Activated CD4-positive, alpha-beta T cell treated with anti-CD3 and anti-CD28 coated beads for 24 hours (primary cell): ENCODE measurements at places on chromosomes 12 and 14.

- no peak for DNase-seq
These were observed 102.0 kb downstream of the PEBP1 start for GRCh38 chr12:118237908-118238307.

DNA sequence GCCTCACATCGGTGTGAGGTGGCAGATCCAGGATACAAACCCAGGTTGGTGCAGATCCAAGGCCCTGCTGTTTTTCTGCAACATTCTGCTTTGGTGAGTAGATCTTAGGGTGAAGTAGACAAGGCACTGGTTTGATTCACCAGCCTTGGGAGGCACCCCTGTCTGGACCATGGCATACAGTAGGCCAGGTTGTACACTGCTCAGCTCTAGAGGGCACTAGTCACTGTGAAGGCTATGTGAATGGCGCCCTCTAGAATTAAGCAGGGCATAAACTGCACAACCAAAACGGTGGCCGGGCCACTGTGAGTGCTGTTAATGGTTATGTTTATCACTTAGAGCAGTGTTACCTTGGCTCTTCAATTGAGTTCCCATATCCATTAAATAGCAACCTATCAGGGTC lies 280.6 kb upstream of the PWP1 start:
- DNase-seq: peak; percentile 9

GRCh38 chr12:95774311-95775045 lies 16.1 kb downstream of the NTN4 start:
- DNase-seq: no peak

DNA sequence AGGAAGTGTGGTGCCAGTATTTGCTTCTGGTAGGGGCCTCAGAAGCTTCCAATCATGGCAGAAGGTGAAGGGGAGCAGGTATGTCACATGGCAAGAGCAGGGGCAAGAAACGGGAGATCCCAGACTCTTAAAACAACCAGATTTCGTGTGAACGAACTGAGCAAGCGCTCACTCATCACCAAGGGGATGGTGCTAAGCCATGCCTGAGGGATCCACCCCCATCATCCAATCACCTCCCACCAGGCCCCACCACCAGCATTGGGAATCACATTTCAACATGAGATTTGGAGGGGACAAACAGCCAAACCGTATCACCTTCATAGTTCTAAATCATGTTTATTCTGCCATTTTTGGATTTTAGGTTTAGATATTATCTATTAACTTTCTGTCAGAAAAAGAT lies 140.9 kb downstream of the TGFB3 start:
- no peak for DNase-seq

DNA sequence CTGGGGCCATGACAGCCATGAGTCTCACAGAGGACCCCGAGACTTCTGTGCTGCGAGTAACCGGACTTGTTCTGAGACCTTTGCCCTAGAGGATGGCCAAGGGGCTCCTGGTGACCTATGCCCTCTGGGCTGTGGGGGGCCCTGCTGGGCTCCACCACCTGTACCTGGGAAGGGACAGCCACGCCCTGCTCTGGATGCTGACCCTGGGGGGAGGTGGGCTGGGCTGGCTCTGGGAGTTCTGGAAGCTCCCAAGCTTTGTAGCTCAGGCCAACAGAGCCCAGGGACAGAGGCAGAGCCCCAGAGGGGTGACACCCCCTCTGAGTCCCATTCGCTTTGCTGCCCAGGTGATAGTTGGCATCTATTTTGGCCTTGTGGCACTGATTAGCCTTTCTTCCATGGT lies 2.1 kb downstream of the DNAJC22 start:
- no peak for DNase-seq

- no peak for DNase-seq
These were observed 425.6 kb downstream of the NRXN3 start for GRCh38 chr14:78595797-78596196.

DNA sequence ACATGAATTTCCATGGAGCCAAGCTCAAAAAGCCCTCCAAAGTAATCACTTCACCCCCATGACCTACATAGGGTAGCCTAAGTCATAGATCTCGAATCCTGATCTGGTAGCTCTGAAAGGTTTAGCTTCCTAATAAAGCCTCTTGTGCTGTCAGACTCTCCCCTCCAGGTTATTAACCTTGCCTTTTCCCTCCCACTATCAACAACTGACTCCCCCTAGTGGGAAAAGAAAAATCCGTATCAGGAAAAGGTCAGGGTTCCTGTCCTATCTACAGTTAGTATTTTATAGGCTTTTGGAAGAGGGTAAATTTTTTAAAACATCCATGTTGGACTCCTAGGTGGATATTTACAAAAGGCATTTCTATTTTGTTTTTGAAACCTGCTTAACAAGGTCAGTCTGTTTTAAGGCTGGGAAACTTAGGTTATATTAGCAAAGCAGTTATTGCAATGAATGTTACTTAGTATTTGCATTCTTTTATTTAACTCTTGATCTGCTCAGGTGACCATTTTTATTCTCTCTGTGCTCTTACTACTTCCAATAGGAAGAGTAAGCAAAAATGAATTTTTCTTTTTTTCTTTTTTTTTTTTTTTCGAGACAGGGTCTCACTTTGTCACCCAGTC lies 8.0 kb downstream of the YY1 start:
- DNase-seq: no peak

GRCh38 chr12:103782399-103782798 lies 58.6 kb downstream of the NT5DC3 start:
- no peak for DNase-seq

GRCh38 chr12:52151837-52152783 lies 39.7 kb downstream of the KRT80 start:
- DNase-seq: peak; percentile 51

- DNase-seq: no peak
These were observed 719.1 kb downstream of the C12orf50 start for GRCh38 chr12:87310126-87310525.

DNA sequence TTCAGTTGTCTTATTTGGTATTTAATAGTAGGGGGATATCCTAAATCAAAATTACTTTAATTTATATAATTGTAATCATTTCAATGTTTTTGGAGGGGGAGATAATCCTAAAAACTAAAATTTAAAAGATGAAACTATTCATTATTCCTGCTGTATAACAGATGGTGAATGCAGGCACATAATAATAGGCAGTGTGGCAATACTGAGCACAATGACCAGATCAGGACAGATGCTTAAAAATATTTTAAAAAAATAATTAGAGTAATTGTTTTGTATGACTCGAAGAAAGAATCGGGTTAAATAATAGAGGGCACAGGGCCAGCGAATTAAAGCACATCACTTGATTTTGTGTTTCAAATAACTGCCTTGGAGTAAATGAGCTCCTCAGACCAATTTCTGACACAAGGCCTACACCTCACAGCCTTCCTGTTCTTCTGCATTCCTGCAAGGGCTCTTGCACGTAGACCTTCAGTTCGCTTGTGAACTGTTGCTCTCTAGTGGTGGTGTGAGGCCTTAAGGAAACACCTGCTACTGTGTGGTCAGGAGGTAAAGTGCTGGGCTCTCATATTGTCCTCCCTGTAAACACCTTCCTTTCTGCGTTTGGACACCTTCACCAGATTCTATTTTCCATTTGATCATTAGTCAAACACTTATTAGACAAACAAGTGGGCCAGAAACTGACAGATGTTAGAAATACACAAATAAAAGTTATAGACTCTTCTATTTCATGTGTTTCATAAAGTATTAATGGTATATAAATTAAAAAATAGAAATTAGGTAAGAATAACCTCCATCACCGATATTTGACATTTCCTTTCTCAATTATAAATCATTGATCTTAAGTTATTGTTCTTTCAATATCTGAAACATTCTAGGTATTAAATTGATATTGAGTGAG lies 29.3 kb upstream of the KLRF1 start:
- DNase-seq: peak; percentile 42

GRCh38 chr12:56029166-56029519 lies 8.3 kb downstream of the IKZF4 start:
- DNase-seq: no peak

DNA sequence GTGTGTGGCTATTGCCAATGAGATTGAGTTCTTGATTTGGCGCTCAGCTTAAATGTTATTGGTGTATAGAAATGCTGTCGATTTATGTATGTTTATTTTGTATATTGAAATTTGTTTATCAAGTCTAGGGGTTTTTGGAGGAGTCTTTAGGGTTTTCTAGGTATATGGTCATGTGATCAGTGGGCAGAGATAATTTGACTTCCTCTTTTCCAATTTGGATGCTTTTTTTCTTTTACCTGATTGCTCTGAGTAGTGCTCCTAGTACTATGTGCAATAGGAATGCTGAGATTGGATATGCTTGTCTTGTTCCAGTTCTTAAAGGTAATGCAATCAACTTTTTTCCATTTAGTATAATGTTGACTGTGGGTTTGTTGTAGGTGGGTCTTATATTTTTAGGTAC lies 99.8 kb upstream of the PMCH start:
- DNase-seq: no peak

DNA sequence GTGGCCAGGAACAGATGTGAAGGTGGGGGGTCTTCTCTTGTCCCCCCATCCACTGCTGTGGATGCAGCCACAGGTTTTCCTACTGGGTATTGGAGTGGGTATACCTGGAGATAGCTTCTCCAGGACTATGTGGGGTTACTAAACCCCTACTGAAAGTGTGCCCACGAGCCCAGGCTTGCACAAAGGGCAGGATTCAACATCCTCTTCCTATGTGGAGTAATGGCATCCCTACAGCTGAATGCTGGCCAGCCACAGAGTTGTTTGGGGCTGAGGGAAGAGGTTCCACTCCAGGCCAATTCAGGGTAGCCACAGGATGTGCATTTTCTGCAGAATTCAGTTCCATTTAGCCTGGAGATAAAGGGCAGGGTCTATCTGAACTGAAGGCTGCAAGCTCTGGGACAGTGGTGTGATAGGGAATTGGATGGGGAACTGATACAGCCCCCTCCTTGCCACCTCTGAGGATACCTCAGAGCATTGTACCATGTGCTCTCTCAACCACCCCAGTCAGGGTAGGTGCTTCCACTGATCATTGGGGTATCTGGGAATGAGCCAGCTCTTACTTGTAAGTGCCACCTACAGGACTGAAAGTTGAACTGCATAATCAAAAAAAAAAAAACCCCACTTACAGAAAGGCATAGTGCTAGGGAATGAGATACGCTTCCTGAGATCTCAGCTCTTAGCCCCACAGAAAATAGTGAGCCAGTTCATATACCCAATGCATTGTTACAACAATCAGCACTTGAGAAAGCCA lies 187.1 kb downstream of the KITLG start:
- DNase-seq: no peak

GRCh38 chr14:56463271-56463890 lies 116.2 kb upstream of the TMEM260 start:
- no peak for DNase-seq

DNA sequence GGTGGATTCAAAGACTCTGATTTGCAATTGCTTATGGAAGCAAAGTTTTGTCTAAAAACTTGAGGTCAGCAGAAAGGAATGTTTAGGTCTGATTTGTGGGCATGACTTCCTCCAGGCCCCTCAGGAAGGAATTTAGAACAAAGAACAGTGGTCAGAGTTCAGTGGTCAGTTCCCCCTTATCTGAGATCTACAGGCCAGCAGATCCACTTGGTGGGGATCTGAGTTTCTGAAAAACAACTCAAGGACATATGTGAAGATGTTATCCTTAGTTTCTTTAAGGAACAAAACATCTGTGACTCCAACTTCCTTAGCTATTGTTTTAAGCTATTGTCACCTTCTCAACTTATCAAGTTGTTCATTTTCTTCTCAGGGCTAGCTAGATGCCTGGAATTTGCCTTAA lies 28.0 kb upstream of the NAA30 start:
- no peak for DNase-seq

DNA sequence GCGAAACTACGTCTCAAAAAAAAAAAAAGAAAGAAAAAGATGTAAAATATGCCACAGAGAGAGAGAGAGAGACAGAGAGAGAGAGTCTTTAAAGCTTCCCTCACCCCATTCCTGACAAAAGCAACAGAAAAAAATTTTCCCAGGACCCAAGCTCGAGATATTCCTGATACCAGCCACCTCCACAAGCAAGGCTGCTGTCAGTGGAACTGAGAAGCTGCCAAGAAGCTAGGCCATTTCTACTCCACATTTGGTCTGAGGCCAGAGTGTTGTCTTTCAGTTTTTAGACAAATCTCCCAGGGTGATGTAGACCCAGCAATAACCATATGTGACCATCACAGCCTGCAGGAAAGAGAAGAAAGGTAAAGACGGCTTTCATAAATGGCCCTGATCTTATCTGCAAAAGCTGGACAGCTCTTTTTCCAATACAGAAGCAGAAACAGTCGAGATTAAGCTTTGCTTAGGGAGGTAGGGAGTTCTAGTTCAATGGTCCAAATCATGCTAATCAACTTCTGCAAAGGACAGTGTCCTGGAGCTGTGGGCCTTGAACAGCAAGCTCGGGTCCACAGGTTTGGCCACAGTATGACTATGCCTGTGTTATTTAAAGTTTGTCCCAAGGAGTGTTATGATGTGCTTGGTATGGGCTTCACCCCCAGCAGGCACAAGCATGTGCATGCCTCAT lies 130.3 kb upstream of the NUDT4 start:
- DNase-seq: no peak

DNA sequence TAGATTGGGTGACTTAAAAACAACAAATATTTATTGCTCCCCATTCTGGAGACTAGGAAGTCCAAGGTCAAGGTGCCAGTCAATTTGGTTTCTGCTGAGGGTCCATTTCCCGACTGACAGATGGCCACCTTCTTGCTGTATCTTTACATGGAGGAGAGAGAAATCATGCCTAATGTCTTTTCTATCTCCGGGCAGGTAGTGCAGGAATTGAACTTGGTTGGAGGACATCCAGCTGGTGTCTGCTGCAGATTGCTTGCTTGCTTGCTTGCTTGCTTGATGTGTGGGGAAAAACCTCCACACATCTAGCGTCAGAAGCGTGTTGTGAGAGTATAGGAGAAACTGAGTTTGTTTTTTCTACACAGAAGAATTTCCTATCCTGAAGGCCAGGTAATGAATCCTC lies 561.4 kb downstream of the DIO2 start:
- DNase-seq: no peak

DNA sequence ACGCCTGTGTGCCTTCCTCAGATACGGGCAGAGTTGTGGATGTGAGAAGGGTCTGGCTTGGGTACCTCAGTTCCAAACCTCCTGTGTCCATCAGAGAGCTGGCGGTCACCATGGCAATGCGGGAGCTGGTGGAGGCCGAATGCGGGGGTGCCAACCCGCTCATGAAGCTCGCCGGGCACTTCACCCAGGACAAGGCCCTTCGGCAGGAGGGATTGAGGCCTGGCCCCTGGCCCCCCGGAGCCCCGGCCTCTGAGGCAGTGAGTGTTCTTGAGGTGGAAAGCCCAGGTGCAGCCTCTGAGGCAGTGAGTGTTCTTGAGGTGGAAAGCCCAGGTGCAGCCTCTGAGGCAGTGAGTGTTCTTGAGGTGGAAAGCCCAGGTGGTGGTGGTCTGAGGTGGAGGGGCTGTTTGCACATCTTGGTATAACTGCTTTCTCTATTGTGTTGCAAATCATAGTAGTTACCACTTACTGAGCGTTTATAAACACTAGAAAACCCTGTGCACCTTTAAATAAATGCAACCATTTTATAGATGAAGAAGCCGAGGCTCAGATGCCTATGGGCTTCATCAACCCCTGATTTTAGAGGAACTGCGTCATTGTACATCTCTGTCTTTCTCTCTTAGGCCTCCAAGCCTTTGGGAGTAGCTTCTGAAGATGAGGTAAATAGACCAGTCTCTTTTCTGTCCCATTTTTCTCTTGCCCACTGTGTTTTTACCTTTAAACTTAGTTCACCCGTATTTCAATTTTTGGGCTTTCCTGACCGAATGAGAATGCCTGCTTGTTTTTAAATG lies 976 bp downstream of the PEX5 start:
- peak; percentile 0 for DNase-seq

GRCh38 chr12:118347916-118348315 lies 24.8 kb downstream of the TAOK3 start:
- no peak for DNase-seq
